ENCODE measurements at places on chromosomes 3 and 15. TPM values are rescaled to one million over a fixed set of nuclear protein-coding genes. Genes with fewer than 3 reads are reported as not detected.

DNA sequence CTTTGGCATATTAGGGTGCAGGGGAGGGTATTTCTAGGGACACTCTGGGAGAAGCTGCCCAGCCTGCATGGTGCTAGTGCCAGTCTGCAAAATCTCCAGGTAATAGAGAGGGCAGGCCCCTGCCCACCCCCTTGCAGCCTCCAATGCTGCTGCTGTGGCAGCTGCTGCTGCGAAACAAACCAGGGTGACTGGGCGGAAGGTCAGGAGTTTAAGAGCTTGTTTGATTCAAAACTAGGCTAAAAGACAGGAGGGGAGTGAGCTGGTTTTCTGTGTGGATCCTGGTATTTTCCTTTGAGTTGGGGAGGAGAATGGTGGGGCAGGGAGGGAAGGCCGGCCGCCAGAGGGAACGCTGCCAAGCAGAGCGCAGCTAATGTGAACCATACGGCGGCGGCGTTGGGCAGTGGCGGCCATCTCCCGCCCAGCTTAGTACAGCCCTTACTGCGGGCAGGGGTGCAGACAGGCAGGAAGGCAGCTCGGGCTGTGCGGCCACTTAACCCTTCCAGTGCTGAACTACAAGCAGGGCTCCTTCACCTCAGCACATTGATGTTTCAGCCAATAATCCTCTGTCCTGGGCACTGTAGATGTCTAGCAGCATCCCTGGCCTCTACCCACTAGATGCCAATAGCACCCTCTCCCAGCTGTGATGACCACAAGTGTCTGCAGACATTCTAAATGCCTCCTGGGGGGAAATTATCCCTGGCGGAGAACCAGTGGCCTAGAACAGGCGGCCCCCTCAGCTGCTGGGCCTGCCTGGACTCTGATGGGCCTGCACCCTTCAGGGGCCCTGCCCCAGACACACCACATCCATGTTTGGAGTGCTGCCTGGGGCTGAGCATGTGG is 125.7 kb downstream of the EEFSEC start:
- no peaks in the 10 kb centered on the region for H3K36me3 ChIP-seq
- no peaks in the 10 kb centered on the region for H3K27me3 ChIP-seq
- DNase-seq = peak; percentile 72
- H3K27ac ChIP-seq = peak overlapping the region; percentile 48
- H3K4me3 ChIP-seq = no peak overlapping the region

DNA sequence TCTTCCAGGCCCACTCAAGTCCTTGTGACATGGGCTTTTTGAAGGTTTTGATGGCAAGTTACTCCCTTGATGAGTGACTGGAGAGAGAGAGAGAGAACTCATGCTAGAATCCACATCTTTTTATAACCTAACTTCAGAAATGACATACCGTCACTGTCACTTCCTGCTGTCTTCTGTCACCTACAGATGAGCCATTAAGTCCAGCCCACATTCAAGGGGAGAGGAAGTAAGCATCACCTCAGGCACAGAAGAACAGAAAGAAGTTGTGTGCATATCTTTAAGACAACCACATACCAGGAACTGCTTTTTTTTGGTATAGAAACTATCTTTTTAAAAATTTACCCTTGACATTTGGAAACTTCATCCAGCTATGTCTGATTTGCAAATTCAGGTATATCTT is 16.6 kb upstream of the TXNRD3 start:
- DNase-seq = peak; percentile 39
- no peak overlapping the region for H3K4me3 ChIP-seq
- peaks cover 3% of the 10 kb centered on the region for H3K27me3 ChIP-seq
- H3K36me3 ChIP-seq = no peaks in the 10 kb centered on the region

- peak overlapping the region; percentile 98 for H3K27ac ChIP-seq
- no peaks in the 10 kb centered on the region for H3K36me3 ChIP-seq
- DNase-seq = no peak
- H3K4me1 ChIP-seq = no peaks in the 10 kb centered on the region
- no peaks in the 10 kb centered on the region for H3K27me3 ChIP-seq
These were observed 255.6 kb downstream of the ZNF621 start for GRCh38 chr3:40780291-40780924.

CFAP91 gene
- total RNA-seq = 5.1 TPM

- H3K4me1 ChIP-seq = no peaks in the 10 kb centered on the region
- DNase-seq = no peak
- no peaks in the 10 kb centered on the region for H3K36me3 ChIP-seq
- H3K4me3 ChIP-seq = no peak overlapping the region
- no peak overlapping the region for H3K27ac ChIP-seq
These were observed 13.7 kb downstream of the NTRK3 start for GRCh38 chr15:88242586-88243555.

- no peak for DNase-seq
- H3K27me3 ChIP-seq = no peaks in the 10 kb centered on the region
- H3K36me3 ChIP-seq = no peaks in the 10 kb centered on the region
- peaks cover 5% of the 10 kb centered on the region for H3K4me1 ChIP-seq
- no peak overlapping the region for H3K27ac ChIP-seq
These were observed 130.2 kb upstream of the UMPS start for GRCh38 chr3:124599779-124600693.

- no peaks in the 10 kb centered on the region for H3K36me3 ChIP-seq
- H3K27ac ChIP-seq = no peak overlapping the region
- H3K4me1 ChIP-seq = no peaks in the 10 kb centered on the region
- no peak overlapping the region for H3K4me3 ChIP-seq
- no peak for DNase-seq
- no peaks in the 10 kb centered on the region for H3K27me3 ChIP-seq
These were observed 703.8 kb downstream of the MECOM start for GRCh38 chr3:168959731-168960130.

GRCh38 chr3:64341296-64341695 is 116.0 kb upstream of the PRICKLE2 start:
- no peaks in the 10 kb centered on the region for H3K27me3 ChIP-seq
- peaks cover 17% of the 10 kb centered on the region for H3K4me1 ChIP-seq
- H3K27ac ChIP-seq = no peak overlapping the region
- H3K36me3 ChIP-seq = no peaks in the 10 kb centered on the region

DNA sequence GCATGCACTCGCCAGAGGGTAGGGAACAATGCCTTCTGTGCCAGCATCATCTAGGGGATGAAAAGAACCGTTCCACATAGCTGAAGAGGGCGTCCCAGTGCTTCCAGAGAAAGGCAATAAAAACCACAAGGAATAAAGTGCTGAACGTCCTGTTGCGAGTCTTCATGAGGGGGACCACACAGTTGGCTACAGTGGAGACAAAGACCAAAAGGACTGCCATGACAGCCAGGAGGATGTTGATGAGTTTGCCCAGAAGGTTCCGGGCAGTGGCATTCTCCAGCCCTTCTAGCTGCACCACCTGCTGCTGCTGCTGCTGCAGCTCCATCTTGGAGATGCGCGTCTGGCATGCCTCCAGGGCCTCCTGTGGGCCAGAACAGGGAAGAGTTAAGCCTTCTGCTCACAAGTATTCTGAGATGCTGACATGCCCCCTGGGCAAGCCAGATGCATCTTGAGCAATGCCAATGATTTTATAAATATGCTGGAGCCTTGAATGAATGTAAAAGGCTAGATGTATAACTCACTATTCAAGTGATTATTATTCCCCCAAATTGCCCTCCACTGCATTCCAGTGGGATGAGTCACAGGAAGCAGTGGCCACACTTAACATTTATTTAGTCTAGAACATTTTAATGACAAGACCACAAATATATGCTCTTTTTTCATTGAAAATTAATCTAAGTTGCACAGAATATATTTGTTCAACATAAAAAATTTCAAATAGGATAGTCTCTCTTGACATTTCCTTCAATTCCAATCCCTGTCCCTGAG is 45.1 kb upstream of the PLXND1 start:
- DNase-seq = peak; percentile 78
- H3K4me1 ChIP-seq = no peaks in the 10 kb centered on the region
- peaks cover 20% of the 10 kb centered on the region for H3K36me3 ChIP-seq
- no peak overlapping the region for H3K4me3 ChIP-seq
- H3K27me3 ChIP-seq = no peaks in the 10 kb centered on the region

DNA sequence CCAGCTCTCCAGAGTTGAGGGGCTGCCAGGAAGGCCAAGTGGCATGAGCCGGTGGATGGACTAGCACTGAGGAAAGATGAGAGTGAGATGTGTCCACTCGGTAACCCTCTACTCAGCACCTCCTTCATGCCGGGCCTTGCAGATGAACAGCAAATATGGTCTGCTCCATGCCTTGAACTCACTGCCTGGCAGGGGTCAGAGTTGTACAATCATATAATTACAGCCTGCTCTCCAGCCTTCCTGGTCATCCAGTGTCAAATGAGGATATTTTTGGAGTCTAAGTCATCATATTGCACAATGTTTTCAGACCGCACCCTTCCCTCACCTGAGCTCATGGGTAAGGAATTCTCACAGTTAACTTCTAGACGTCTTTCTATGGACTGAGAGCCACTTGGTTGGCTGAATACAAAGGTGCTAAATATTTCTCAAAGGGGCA is 4.9 kb downstream of the MGLL start:
- peaks cover 3% of the 10 kb centered on the region for H3K4me1 ChIP-seq
- peaks cover 28% of the 10 kb centered on the region for H3K27me3 ChIP-seq
- H3K4me3 ChIP-seq = no peak overlapping the region
- no peaks in the 10 kb centered on the region for H3K36me3 ChIP-seq
- H3K27ac ChIP-seq = no peak overlapping the region
- peak; percentile 35 for DNase-seq

- no peak overlapping the region for H3K27ac ChIP-seq
- no peaks in the 10 kb centered on the region for H3K27me3 ChIP-seq
- no peaks in the 10 kb centered on the region for H3K4me1 ChIP-seq
- peak; percentile 95 for DNase-seq
- H3K36me3 ChIP-seq = no peaks in the 10 kb centered on the region
These were observed 12.1 kb upstream of the CX3CR1 start for GRCh38 chr3:39291903-39292329.

All from endodermal cell (in vitro differentiated cells).